Stimulated activated CD4-positive, alpha-beta T cell treated with anti-CD3 and anti-CD28 coated beads, Interleukin-2, amount 100 ng/mL, for 24 hours (primary cell): ENCODE measurements at places on chromosomes 4 and X.

- no peak for DNase-seq
These were observed 80.2 kb downstream of the FGF16 start for GRCh38 chrX:77527233-77528001.

- DNase-seq, result no peak
These were observed 146.8 kb upstream of the USP9X start for GRCh38 chrX:40938423-40938822.

DNA sequence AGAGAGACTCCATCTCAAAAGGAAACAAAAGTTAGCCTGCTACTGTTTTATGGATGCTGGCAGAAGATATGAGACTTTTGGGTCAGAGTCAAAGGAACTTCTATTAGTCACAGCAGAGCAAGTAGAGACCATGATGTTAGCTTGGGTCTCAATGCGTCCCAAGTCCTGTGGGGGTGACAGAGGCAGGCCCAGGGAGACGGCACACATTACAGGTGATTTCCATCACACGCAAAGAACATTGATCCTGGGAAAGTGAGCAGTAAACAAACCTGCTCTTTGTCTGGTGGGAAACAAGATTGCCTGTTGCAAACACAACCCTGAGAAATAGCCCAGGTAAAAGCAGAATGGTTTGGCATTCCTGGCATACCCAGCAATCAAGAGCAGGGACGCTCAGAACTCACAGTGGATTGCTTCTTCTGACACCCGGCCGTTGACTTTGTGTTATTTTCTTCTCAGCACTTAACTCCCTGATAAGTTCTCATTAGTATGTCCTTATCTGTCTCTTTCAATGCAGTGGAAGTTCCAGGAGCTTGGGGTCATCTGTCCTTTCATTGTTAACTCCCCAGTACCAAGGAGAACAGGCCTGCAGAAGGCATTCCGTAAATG is 51.2 kb upstream of the LGI2 start:
- no peak for DNase-seq

- no peak for DNase-seq
These were observed 37.8 kb downstream of the RNF175 start for GRCh38 chr4:153722036-153722435.

DNA sequence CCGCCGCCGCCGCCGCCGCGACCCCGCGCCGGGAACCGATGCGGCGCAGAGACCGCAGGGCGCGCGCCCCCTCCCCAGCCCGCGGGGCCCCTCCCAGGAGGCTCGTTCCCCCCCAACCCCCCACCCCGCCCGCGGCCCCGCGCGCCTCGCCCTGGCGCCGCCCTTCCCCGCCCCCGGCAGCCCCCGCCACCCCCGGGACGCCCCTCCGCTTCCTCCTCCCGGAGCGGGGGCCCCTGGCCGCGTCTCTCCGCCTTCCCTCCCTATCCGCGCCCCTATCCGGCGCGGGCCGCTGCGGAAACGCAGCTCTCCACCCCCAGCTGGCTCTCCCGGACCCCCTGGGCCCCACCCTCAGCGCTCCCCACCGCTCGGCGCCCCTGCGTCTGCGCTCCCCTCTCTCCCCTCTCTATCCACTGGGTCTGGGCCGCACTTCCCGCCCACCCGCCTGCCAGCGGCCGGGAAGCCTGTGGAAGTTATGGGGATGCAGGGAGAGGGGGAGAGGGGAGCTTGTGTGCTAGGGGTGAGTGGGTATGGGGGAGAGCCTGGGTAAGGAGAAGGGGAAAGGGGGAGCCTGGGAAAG is at the start of gene TMEM271:
Gene TMEM271 (minus strand): TSS at position 51 of the 577 bp plus-strand sequence. CDS start 233 bp downstream, outside the sequence.
- DNase-seq, result no peak

DNA sequence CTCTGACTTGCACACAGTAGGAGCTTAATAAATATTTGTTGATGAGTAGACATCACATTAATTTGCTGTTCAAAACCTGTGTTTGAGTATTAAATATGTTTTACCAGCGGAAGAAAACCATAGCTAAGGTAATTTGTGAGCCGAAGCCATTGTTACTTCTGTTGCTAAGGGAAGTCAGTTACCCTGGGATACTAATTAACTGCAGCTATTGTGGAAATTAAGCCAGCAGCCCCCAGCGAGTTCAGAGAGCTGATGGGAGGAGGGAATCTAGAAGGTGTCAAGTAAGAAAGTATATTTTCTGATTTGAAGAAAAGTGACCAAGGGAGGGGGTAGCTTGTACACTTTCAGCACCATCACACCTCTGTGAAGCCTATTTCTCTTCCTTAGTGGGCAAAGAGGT is 76.7 kb upstream of the IGSF1 start:
- no peak for DNase-seq

- DNase-seq, result no peak
These were observed 108.1 kb downstream of the TSPAN7 start for GRCh38 chrX:38669428-38669827.

GRCh38 chr4:163810755-163811154 is 316.3 kb downstream of the TMA16 start:
- no peak for DNase-seq

DNA sequence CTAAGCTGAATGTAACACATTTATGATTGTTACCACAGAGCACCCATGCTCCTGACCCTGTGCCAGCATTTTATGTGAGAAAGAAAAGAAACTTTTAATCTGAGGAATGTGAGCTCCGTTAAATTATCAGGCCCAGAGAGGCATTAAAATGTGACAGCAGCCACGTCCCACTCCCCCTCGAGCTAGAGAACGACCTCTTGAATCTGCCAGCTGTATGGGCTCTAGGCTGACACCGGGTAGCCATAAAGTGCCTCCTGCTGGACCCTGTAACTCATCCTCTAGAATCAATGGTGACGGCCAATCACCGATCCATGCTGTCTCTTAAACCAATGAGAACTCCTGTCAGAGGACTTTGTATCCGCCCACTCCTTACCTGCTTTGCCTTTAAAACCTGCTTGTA is 110.2 kb upstream of the ADRA2C start:
- no peak for DNase-seq

GRCh38 chrX:123450222-123450621 is 266.1 kb downstream of the GRIA3 start:
- DNase-seq, result no peak

GRCh38 chr4:67549123-67549522 is 3.8 kb upstream of the CENPC start:
- DNase-seq, result no peak

GRCh38 chr4:8341691-8342090 is 72.1 kb downstream of the HTRA3 start:
- DNase-seq, result no peak

DNA sequence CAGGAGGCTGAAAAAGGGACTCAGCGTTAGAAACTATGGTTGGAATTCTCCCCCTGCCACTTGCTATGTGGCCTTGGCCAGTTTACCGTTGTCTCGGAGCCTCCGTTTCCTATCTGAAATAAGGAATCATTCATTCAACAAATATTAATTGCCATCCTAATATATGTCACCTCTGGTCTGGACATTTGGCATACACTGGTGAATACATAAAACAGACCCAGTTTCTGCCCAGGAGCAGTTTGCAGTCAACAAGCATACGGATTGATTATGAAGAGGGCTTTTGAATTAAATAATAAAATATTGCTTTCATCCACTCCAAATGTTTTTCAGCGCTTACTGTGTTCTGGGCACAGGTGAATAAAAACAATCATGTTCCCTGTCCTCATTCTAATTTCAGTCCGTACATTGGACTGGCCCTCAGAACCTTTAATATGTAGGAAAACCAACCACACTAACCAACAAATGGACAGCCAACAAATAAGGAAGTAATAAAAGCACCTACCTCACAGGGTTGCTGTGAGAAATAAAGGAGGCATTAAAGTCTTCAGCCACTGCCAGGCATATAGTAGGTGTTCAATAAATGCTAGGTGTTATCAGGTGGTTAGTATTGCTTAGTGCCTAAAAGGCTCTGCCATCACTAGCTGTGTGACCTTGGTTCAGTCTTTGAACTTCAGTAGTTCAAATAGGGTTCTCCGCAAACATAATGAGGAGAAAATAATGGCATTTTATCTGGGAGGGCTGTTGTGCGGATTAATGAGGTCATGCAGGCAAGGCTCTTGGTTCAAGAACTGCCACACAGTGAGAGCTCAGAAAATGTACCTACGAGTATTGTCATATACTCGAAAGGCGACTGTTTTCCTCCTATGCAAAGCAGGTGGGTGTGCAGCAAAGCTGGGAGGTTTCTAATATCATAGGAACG is 7.3 kb upstream of the GSX2 start:
- DNase-seq, result no peak

DNA sequence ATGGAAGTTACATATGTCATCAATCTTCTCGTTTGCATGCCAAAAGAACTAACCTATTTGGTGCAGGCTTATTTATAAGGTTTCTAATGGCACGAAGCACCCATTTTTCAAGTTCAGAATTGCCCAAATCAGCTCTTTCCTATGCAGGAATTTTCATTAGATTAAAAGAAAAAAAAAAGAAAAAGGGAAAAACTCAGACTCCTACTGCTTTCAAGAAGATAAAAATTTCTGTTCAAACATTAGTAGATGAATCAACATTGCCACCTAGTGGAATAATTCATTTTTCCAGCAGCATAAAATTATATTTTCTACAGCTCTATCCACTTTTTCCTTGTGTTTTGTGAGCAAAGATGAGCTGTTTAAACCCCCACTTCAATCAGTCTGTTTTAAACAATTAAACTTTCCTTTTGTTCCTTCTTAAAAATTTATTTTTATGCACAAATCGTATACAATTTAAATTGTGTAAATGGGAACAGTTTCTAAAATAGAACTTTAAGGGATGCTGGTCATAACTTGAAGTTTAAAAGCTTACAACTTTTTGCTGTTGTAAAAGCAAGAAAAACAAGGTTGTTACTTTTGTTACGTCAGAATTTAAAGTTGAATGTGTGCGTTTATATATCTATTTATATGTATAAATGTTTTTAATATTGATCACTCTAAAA is 309.9 kb downstream of the ARAP2 start:
- DNase-seq, result no peak

DNA sequence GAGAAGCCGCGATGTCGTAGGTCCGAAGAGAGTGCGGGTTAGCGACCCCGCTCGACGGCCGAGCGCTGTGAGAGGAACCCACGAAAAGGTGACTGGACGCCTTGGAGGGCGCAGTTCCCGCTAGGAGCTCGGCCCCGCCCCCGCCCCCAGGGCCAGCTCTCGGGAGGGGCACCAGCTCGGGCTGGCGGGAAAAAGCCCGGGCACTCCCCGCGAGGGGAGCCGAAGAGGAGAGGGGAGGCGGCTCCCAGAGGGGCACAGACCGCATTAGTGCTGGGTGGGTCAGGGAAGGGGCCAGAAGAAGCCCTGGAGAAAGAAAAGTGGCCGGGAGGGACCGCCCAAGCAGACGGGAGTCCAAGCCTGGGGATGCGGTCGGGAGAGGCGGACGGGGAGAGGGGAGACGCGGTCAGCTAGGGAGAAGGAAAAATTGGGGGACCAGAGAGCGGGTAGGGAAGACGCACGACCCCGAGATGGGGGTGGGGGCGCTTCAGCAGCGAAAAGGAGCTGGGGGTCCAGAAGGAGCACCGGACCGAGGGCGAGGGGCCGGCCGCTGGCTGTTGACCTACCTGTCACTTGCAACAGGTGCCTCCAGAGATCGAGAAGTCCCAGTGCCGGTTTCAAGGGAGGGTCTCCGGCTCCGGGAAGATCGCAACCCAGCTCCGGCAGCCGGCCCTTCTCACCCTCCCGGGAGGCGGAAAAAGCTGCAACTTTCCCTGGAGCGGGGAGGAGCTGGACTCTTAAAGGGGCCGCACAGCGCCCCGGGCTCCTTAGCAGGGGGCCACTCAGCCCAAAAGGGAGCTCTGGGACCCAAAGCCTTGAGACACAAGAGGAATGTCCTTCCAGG is at the start of gene SYTL4:
Gene SYTL4 (minus strand): TSS at position 681 of the 841 bp plus-strand sequence. CDS start 30,084 bp downstream, outside the sequence.
- DNase-seq, result no peak

GRCh38 chr4:56342746-56343145 is 44.5 kb downstream of the AASDH start:
- DNase-seq, result no peak

- DNase-seq, result no peak
These were observed 22.0 kb downstream of the FLNA start for GRCh38 chrX:154352466-154352865.

DNA sequence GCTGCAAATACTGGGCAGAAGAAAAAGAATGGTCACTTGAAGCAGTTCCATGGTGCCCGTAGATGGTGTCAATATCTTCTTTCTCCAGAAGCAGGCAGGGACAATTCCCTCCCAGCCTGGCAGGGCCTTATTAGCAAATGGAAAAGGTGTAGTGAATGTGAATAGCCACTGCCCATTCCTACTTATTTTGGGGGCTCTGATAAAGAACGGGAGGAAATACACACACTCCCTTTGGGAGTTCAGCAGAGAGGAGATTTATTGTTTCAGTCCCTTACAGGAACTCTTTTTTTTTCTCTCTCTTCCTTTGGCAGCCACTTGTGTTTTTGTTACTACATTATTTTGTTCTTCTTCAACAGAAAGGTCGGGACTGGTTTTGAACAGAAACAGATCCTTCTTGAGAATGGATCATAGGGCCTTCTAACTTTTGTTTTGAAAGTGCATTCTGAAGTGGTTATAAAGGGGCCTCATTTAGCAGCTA is at the start of gene EMCN:
Gene EMCN (minus strand): TSS at position 159 of the 478 bp plus-strand sequence. CDS start 108 bp downstream, at position 51.
- DNase-seq, result no peak
